Natural killer cell treated with Interleukin-12 subunit alpha and Interleukin-12 subunit beta and Interleukin-15 and Interleukin-18, amount 100 ng/mL, for 72 hours (primary cell): ENCODE measurements at places on chromosomes 11 and 22.

- H3K27me3 ChIP-seq: peaks cover 25% of the 10 kb centered on the region
- no peak overlapping the region for H3K4me3 ChIP-seq
- no peak overlapping the region for H3K27ac ChIP-seq
- H3K36me3 ChIP-seq: no peaks in the 10 kb centered on the region
- no peak for DNase-seq
Observed at GRCh38 chr22:47859881-47860525, 1097.6 kb downstream of the TBC1D22A start.

GRCh38 chr22:31036671-31037550, 44.2 kb upstream of the SMTN start:
- H3K27me3 ChIP-seq: peaks cover 10% of the 10 kb centered on the region
- no peak for DNase-seq
- H3K36me3 ChIP-seq: no peaks in the 10 kb centered on the region
- H3K27ac ChIP-seq: no peak overlapping the region

GRCh38 chr11:12232160-12232559, 121.8 kb downstream of the MICAL2 start:
- H3K36me3 ChIP-seq: no peaks in the 10 kb centered on the region
- H3K27ac ChIP-seq: no peak overlapping the region
- no peak overlapping the region for H3K4me3 ChIP-seq
- DNase-seq: no peak

DNA sequence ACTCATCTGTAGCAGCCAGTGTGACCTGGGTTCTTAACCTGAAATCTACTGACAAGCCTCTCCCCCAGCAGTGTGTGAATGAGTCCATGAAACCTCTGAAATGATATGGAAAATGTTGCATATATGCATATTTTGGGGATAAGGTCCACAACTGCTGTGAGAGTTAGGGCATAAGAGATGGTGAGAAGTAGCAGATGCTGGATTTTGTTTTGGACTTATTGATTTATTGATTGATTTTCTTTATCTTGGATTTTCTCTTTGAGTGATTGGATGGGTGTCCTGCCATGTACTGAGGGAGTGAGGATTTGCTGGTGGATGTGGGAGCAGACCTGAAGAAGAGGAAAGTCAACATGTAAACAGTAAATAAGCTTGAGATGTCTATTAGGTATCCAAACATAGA, 211.4 kb upstream of the SORL1-AS1 start:
- H3K4me1 ChIP-seq: no peaks in the 10 kb centered on the region
- H3K27ac ChIP-seq: no peak overlapping the region
- H3K36me3 ChIP-seq: no peaks in the 10 kb centered on the region
- H3K4me3 ChIP-seq: no peak overlapping the region
- no peaks in the 10 kb centered on the region for H3K27me3 ChIP-seq
- no peak for DNase-seq

DNA sequence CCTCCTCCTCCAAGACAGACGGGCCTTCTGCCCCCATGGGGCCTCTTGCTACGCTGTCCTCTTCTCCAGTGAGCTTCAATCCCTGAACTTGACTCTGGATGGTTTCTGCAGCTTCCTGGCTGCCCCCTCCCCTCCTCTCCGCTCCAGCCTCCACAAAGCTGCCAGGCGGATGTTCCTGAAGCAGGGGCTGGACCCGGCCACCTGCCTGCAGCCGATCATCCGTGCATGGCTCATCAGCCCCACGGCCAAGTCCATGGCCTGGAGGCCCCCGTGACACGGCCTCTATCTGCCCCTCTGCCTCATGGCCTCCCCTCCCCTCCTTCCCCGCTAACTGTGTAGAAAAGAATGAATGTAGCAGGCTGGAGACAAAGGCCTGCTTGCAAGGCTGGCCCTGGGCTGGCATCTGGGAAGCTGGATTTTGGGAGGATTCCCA, 6.8 kb upstream of the SUN2 start:
- H3K27me3 ChIP-seq: no peaks in the 10 kb centered on the region
- H3K4me3 ChIP-seq: no peak overlapping the region
- no peak overlapping the region for H3K27ac ChIP-seq
- H3K4me1 ChIP-seq: peaks cover 8% of the 10 kb centered on the region
- no peaks in the 10 kb centered on the region for H3K36me3 ChIP-seq

DNA sequence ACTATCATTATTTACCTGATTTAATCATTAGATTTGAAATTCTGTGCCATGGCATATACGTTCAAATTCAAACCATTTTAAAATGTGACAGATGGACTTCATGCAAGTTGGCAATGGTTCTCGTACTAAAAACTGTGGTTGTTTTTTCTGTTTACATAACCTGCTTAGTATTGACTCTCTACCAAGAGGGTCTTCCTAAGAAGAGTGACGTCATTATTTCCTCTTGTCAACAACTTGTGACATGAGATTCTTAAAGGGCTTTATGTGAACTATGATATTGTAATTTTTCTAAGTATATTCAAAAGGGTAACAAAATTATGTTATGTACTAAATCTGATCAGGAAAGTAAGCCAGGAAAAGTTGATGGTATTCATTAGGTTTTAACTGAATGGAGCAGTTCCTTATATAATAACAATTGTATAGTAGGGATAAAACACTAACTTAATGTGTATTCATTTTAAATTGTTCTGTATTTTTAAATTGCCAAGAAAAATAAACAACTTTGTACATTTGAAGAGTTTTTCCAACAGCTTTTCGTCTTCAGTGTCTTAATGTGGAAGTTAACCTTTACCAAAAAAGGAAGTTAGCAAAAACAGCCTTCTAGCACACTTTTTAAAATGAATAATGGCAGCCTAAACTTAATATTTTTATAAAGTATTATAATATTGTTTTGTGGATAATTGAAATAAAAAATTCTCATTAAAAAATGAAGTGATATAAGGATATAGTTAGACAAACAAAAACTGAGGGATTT, 87.0 kb downstream of the GRK3 start:
- H3K27me3 ChIP-seq: peaks cover 5% of the 10 kb centered on the region
- no peaks in the 10 kb centered on the region for H3K4me1 ChIP-seq
- H3K27ac ChIP-seq: no peak overlapping the region
- DNase-seq: no peak

DNA sequence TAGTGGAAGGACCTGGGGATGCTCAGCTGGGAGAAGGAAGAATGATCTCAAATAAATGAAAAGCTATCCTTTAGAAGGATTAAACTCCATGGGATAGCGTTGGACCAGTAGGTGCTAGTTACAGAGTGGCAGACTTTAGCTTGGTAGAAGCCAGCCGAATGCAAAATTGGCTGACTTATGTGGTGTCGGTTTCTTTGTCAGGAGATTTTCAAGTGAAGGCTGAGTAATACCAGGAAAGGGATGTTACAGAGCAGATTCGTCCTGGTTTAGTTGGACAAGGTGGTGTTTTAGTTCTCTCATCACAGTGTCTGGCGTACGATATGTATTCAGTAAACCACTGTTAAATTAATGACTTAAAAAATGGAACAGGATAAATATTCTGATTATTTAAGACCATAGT, 26.0 kb downstream of the FDX1 start:
- no peaks in the 10 kb centered on the region for H3K27me3 ChIP-seq
- H3K27ac ChIP-seq: peak overlapping the region; percentile 13
- peaks cover 35% of the 10 kb centered on the region for H3K4me1 ChIP-seq
- DNase-seq: no peak

GRCh38 chr22:39833610-39834009, 60.0 kb downstream of the ENTHD1 start:
- no peaks in the 10 kb centered on the region for H3K36me3 ChIP-seq
- no peak overlapping the region for H3K4me3 ChIP-seq
- no peaks in the 10 kb centered on the region for H3K4me1 ChIP-seq
- H3K27me3 ChIP-seq: peaks cover 31% of the 10 kb centered on the region
- no peak overlapping the region for H3K27ac ChIP-seq
